ENCODE measurements at places on chromosomes 13 and 19.

GRCh38 chr19:19554074-19555023, 16.3 kb downstream of the CILP2 start:
- no peak for DNase-seq

- DNase-seq = no peak
Measured at GRCh38 chr13:62611343-62611742, 1195.7 kb upstream of the PCDH20 start.

DNA sequence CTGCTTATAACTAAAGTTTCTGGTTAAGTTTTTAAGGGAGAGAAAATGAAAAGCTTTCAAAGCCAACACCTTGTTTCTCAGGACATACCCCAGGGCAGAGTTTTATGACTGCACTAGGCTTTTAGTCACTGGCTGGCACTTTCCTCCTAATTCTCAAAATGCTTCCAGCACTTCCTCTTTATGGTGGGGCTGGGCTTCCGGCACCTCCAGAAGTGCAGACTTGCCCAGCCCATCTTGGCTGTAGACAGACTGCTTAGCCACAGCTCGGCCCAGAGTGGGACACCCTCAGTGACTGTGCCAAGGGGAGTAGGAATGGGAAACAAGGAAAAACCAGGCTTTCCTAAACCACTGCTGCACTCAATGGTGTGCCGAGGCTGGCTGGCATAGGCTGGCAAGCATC, 23.2 kb upstream of the GTF3A start:
- DNase-seq = no peak

GRCh38 chr13:42113478-42113877, 65.0 kb downstream of the DGKH start:
- no peak for DNase-seq

DNA sequence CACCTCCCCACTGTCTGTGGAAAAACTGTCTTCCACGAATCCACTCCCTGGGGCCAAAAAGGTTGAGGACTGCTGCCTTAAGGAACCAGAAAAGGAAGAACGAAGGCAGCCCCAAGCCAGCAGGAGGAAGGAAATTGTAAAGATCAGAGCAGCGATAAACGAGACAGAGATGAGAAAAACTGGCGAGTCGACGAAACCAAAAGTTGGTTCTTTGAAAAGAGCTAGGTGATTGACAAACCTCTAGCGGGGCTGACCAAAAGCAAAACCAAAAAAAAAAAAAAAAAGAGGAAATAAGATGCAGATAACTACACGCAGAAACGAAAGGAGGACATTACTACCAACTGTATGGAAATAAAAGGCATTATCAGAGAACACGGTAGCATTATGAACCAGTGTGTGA, 76.9 kb downstream of the GADD45B start:
- no peak for DNase-seq

- DNase-seq = no peak
Measured at GRCh38 chr13:102816708-102817107, 17.8 kb downstream of the BIVM start.

- DNase-seq = no peak
Measured at GRCh38 chr13:62659365-62659764, 1243.7 kb upstream of the PCDH20 start.

- no peak for DNase-seq
Measured at GRCh38 chr19:10092648-10093294, 6.7 kb downstream of the SHFL start.

- no peak for DNase-seq
Measured at GRCh38 chr19:32388393-32388855, 17.1 kb upstream of the DPY19L3 start.

GRCh38 chr13:47251771-47252170, 354.9 kb upstream of the HTR2A start:
- DNase-seq = no peak

GRCh38 chr13:88104576-88104975, 433.4 kb downstream of the SLITRK5 start:
- no peak for DNase-seq

DNA sequence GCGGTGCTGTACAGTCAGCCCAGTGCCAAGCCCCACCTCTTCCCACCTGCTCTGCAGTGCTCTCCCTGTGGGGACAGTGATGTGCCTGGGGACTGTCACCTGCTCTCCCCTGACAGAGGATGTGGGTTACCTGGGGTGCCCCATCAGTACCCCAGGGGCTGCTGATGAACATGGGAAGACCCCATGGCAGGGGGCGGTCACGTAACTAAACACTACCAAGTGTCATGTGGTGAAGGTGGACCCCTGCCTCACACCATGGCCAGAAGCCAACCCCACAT, 12.7 kb downstream of the KDM4B start:
- DNase-seq = no peak

GRCh38 chr19:21434516-21434915, 37.6 kb downstream of the ZNF493 start:
- DNase-seq = no peak

DNA sequence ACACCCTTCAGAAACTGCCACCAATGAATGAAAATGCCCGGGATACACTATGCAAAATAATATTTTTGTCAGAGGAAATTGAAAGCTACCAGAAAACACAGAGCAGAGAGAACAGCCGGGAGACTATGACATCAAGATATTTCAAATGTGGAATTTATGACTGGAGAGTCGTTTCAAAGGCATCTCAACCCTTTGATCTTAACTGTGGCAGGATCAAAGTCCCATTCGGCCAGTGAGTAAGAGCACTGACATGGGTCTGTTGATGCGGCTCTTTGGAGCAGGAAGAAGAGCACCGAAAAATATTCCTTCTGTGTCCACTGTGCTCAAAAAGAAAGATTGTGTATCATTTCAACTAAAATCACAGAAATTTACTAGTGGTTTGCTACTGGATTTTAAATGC, 201.9 kb downstream of the RFC3 start:
- no peak for DNase-seq

DNA sequence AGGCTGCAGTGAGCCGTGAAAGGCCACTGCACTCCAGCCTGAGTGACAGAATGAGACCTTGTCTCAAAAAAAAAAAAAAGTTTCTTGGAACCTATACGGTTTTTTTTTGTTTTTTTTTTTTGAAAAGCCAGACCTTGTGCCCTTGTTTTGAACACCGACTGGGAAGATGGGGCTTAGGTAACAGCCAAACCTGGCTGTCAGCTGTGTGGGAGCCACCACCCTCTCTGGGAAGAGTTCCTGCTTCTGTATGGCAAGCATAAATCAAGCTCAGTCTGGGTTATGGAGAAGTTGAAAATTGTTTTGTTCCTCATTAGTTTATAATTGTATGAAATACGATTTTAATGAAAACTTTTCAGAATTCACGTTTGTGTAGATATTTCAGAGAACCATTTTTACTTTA, 39.5 kb downstream of the MPHOSPH8 start:
- no peak for DNase-seq

- no peak for DNase-seq
Measured at GRCh38 chr13:85408415-85408814, 390.8 kb downstream of the SLITRK6 start.

GRCh38 chr19:6730941-6731670, 6.3 kb downstream of the GPR108 start:
- DNase-seq = no peak

GRCh38 chr13:80319004-80319403, 21.9 kb downstream of the SPRY2 start:
- no peak for DNase-seq

DNA sequence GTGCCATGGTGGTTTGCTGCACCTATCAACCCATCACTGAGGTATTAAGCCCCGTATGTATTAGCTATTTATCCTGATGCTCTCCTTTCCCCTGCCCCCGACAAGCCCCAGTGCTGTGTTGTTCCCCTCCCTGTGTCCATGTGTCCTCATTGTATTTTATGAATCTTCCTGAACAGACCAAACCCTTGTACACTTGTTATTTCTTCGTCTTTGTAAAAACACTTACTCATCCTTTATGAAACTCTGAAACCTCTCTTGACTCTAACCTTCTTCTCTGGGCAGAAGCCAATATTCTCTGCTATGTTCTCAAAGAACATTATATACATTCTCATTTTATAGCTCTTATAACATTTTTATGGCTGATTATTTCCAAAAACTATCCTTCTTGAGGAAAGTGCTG, 746.9 kb downstream of the EFNB2 start:
- no peak for DNase-seq

- DNase-seq = no peak
Measured at GRCh38 chr13:98752467-98753290, at the start of gene SLC15A1. SLC15A1 (minus strand) TSS chr13:98752672; CDS start chr13:98752598, 74 bp downstream.

GRCh38 chr19:46762245-46762890, 16.1 kb upstream of the STRN4 start:
- no peak for DNase-seq

DNA sequence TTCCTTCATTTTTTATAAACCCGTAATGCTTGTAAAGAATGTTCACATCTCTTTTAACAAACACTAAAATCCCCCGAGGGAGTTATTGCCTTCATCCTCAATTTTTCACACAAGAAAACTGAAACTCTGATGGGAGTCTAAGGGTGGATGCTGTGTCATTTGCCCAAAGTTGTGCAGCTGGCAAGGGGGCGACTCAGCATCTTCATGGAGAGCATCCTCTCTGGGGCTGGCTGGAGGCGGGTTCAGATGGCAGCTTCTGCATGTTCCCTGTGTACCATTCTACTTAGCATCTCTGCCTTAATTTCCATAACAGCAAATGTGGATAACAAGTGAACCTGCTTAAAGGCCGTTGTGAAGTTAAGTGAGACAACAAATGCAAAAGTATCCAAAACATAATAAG, 256.4 kb downstream of the IRS2 start:
- no peak for DNase-seq

DNA sequence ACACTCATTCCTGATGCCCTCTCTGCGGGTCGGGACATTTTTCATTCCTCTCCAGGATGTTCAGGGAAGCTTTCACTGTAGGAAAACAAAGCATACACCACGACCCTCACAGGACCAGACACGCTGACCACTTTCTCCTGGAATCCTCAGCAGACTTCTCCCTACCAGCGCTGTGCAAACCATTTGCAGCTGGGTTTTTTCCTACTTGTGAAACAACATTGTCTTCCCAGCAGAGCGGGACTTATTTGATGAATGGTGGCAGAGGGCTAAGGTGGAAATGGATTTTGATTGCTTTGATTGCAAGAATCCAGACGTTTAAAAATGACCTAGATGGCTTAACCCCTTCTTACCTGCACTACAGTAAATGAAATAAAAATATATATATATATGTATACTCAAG, 265.9 kb downstream of the TBC1D4 start:
- no peak for DNase-seq

DNA sequence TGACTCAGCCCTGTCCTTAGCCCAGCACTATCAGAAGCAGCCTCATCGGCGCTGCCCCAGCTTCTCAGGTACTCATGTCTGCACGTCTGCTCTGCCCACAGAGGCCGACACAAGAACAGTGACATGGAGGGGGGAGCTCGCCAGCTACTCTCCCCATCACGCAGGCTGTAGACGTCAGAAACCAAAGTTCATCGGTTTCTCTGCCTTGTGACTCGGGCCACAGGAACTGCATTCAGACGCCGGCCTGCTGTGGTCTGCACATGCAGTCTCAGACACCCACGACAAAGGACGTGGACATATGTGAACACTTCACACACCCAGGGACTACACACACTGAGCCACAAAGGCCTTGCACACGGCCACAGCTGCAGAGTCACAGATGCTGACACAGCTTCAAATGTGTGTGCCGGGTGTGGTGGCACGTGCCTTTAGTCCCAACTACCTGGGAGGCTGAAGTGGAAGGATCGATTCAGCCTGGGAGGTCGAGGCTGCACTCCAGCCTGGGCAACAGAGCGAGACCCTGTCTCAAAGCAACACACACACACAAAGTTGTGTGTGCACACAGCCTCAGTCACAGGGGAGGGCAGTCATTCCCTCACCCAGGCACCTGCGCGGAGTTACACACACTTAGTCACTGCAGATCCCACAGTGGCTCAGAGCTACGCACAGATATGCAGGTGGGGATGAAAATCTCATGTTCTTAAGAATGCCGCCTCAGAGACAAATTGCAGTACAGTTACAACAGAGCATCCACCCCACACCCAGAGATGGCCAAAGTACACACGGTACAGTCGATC, 4.9 kb upstream of the ZFP36 start:
- peak; percentile 93 for DNase-seq

DNA sequence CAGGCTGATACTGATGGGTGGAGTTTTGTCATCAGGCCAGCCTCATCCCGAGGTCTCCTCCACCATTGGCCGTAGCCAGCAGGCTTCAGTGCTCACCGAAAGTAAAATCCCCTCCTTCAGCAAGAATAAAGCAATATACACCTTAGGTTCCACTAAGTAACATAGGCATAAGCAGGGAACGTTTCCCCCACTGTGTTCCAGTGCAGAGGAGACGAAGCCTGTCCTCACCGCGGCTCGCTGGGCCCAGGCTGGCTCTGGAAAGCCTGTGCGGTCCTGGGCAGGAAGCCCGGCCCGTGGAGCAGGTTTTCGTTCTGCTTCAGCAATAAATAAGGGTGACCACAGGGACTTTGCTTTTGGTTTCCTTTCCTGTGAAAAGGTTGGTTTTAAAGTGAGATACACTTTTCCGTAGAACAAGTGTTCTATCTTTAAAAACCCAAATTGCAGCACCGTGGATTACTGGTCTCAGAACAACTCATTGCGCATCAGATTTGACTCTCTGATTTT, 16.3 kb upstream of the TEX29 start:
- DNase-seq = no peak

GRCh38 chr19:18506101-18506930, 15.6 kb downstream of the ELL start:
- DNase-seq = no peak

DNA sequence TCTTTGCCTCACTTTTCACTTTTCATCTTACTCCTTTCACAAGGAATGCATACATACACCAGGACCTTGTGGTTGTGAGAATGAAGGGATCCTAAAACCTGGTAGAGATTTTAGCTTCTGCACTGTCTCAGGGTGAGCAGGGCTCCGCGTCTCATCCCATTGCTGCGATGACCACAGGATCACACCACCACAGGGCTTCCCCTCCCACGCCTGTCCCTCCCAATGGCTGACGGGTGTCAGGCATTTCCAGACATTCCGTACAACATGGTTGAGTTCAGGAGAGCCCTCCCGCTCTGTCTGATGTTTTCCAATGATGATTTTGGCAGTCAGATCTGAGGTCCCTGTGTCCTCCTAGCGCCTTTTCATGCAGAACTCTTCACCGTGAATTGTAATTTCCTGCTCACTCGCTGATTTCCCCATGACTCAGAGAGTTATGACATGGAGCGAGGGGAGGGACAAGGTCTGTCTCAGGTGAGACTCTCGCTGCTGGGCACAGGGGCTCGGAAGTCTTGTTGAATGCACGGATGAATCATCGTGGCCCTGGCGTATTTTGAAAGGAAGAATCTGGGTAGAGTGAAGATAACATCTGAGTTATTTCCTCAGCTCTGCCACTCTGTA, 102.8 kb downstream of the TEX29 start:
- DNase-seq = no peak

DNA sequence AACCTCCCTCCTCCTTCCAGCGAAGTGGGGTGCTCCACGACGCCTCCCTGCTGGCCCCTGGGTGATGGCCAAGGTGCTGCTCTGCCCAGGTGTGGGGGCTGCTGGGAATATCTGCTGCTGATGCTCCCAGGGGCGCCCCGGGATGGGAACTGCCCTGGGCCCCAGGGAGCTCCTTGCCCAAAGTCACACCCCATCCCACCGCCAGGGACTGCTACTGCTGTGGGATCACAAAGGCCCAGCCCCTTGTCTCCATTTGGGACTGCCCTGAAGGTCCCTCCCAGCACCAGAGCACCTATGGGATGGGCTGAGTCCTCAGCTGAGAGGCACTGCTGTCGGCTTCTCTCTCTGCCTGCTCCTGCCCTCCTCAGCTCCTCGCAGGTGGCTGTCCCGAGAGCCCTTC, 19.0 kb downstream of the CHST8 start:
- DNase-seq = no peak

GRCh38 chr13:39035799-39036198, 2.1 kb downstream of the PROSER1 start:
- no peak for DNase-seq
